ENCODE measurements at places on chromosomes 6 and 20.

GRCh38 chr20:33172781-33173180 lies 4.8 kb downstream of the BPIFA2 start:
- no peak for DNase-seq

DNA sequence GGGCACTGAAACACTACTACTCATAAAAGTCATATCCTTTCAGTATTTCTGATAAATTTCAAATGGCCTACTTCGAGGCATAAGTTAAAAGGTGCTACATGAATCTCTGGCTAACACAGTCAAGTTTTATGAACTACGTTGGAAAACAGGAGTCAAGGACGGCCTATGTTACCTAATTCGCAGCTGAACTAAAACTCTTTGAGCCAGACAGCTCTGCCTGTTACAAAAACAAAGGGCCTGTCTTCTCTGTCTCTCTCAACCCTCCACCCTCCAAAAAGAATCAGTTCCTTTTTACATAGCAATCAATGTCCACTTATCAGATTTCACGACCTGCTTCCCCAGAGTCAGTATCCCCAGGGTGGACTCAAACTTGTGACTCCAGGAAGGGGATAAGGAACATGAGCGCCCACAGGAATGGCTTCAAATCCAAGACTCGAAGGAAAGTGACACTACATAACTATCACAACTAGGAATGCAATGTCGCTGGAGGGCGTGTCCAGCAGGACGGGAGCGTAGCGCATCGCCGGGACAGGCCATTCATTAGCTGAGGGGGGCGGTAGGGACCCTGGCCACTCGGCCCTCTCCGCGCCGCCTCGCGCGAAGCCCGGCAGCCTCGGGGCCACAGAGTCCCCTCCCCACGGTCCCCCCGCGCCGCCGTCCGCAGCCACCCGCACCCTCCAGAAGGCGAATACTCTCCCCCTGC lies 591 bp downstream of the IBTK start:
- peak; percentile 38 for DNase-seq

DNA sequence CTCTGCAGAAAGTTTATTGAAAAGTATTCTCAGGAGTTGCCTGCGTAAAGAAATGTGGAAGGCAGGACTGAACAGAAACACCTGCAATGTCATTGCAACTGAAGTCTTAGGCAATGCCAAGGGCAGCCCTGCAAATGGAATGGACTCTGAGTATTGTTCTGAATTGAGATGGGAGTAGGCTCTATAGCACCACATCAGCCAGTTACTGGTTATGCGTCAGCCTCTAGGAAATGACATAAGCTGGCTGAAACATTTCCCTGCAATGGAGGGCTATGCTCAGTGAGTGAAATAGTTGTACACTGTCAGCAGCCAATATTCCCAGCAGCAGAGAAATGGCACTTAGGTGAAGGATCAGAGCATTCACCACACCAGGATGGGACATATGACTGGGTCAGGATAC lies 13.8 kb upstream of the GJE1 start:
- no peak for DNase-seq

DNA sequence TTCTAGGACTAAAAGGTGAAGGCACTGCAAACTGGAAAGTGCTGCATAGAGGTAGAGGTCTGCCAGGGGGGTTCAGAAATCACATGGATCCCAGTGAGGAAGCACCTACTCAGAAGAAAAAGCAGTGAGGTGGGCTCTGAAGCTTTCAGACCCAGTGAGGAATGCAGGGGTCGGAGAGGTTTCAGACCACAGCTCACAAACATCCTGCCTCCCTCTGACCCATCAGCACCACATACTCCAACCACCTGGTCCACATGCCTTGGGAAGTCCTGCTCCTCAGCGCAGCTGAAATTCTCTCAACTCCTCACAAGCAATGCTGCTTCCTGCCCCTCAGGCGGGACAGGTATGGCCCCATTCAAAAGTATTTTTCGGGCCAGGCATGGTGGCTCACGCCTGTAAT lies 20.2 kb downstream of the MRPL14 start:
- DNase-seq = no peak

GRCh38 chr6:146974351-146974750 lies 229.9 kb upstream of the STXBP5 start:
- DNase-seq = no peak

DNA sequence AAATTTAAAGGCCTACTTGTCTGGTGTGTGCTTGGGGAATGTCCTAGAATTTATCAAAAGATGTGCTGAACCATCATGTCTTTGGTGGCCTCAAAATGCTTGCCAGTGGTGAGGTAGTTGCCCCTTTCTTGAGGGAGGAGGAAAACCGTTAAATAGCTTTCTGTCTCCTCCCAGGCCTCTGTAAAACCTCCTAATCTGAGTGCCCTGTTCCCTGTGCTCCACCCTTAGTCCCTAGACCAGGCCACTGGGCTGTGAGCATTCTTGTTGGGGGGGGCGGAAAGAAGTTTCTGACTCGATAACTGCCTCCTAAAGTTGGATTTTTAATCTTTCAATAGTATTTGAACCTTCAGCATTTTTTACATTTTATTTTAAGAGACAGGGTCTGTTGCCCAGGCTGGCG lies 23.1 kb downstream of the JARID2 start:
- DNase-seq = no peak

DNA sequence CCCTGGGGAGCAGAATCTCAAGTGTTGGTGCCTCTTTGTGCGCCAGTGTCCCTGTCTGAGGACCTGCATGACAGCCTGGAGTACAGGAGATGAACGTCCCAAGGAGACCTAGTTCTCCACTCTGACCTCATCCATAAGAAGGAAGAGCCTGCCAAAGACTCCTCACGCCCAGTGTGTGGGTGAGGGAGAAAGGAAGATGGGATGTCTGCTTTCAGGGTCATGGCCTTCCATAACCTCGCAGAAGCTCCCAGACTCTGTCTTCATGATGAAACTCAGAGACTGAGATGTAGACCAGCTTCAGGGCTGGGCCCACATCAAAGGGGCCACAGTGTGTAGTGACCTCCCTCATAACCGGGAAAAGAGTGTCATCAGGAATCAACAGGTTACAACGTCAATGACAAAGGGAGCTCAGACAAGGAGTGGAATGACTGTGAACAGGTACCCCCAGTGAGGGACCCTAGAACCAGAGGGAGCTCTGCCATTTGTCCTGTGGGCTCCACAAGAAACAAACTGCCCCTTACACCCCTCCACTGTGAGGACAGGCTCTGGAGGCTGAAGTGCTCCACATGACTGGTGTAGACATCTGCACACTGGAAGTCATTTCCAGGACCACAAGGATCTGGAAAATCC lies 8.1 kb downstream of the HLA-DQB1 start:
- DNase-seq = no peak

DNA sequence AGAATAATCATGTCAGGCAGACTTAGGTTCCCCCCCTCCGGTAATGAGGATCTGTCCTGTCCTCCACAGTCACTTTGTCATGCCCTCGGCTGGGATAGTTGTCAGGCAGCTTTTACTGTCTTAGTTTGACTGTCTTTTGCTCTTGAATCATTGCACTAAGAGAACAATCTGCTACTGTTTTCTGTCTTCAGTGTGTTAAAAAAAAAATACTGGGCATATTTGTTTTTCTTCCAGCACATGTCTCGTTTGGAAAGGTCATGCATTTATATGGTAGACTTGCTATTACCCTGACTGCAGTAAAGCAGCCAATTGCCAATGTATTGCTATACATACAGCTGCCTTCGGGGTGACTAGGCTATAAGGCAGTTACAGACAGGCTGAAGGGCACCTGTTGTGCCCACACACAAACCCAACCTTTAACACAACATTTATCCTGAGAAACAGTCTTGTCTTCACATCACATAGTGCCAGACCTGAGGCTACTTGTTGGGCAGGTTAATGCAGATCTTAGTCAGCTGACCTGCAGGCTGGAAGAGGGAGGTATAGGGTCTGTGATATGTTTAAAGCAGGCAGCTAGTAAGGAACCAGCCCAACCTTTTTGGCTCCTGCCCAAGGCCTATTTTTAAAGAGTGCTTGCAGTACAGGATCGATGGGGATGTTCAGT lies 26.7 kb downstream of the ARFGEF3 start:
- no peak for DNase-seq

DNA sequence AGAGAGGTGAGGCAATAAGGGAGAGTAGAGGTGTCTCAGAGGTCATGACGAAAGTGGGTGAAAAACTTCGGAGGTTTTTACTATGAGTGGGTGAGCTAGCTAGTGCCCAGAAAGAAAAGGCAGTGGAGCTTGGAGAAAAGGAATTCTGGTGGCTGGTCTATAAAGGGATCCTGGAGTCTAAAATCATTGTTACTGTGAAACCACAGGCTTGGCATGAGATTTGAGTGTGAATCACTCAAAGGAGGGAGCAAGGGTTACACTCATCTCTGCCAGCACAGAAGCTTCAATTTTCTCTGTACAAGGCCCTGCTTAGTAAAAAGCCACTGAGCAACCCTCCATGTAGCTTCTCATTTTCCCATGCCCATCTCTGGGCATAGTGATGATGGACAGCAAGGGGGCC lies 47.5 kb downstream of the CD83 start:
- DNase-seq = peak; percentile 36

DNA sequence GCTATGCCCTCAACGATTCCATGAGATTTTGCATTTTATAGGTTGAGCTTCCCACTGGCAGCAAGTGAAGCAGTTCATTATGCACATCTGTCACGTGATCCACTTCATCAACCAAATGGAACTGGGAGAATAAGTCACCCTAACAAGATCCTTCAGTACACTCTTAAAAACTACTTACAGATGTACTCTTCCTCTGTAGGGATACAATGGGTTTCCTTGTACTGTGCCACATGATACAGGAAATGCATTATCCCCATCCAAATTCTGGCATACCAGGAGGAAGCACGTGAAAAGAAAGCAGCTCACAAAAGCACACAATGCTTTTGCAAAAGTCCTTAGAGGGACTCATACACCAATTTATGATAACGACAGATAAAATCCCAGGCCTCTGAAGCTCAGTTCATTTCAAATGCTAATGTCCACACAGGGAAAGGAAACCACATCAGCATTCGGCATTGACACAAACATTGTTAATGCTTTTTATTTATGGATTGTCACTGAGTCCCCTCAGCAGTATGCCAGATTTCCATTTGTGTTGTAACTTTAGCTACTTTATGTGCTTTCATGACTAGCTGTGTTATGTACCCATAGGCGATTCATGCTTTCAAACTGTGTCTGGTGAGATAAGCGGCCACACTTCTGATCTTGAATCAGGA lies 58.1 kb upstream of the REV3L start:
- peak; percentile 67 for DNase-seq

- DNase-seq = peak; percentile 9
These were observed 4.6 kb downstream of the XKR7 start for GRCh38 chr20:31972471-31973021.

GRCh38 chr6:2921520-2922115 lies 18.5 kb upstream of the SERPINB9 start:
- DNase-seq = no peak

- DNase-seq = no peak
These were observed 208.2 kb downstream of the THBS2 start for GRCh38 chr6:169045486-169045885.

- no peak for DNase-seq
These were observed 141.3 kb downstream of the PRL start for GRCh38 chr6:22155551-22155950.

GRCh38 chr6:105388392-105388791 lies 14.5 kb downstream of the PREP start:
- DNase-seq = no peak

DNA sequence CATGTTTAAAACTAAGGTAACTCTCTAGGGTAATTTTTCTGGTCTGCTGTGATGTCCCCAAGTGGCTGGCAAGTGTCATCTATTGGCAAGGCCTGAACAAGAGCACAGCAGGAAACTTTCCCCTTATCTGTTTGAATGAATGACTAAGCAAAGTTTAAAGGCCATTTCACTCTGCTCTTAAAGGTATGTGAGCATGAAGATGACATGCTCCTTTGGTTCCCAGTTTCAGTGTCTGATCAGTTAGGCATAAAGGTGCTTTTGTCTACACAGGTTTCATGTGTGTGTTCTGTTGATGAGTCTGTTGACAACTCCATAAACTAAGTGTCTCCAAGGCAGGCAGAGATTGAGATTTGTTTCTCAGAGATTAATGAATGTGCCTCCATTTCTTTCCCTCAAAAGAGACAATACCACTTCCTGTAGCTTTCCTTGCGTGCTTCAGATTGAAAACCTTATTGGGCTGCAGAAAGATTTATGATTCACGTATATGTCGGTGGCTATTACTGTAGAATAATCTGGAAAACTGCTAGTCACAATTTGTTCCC lies 83.9 kb downstream of the MAP3K7 start:
- no peak for DNase-seq

- peak; percentile 28 for DNase-seq
These were observed 34.8 kb upstream of the FILIP1 start for GRCh38 chr6:75528423-75528822.

GRCh38 chr20:47701612-47702011 lies 83.7 kb downstream of the SULF2 start:
- DNase-seq = no peak

- DNase-seq = no peak
These were observed 21.3 kb downstream of the RBM38 start for GRCh38 chr20:57412347-57413029.

GRCh38 chr6:36625158-36625919 lies 31.2 kb downstream of the SRSF3 start:
- DNase-seq = peak; percentile 70

GRCh38 chr6:8181951-8182845 lies 79.8 kb upstream of the EEF1E1 start:
- peak; percentile 47 for DNase-seq

GRCh38 chr20:19497064-19497463 lies 261.0 kb upstream of the RIN2 start:
- peak; percentile 77 for DNase-seq

DNA sequence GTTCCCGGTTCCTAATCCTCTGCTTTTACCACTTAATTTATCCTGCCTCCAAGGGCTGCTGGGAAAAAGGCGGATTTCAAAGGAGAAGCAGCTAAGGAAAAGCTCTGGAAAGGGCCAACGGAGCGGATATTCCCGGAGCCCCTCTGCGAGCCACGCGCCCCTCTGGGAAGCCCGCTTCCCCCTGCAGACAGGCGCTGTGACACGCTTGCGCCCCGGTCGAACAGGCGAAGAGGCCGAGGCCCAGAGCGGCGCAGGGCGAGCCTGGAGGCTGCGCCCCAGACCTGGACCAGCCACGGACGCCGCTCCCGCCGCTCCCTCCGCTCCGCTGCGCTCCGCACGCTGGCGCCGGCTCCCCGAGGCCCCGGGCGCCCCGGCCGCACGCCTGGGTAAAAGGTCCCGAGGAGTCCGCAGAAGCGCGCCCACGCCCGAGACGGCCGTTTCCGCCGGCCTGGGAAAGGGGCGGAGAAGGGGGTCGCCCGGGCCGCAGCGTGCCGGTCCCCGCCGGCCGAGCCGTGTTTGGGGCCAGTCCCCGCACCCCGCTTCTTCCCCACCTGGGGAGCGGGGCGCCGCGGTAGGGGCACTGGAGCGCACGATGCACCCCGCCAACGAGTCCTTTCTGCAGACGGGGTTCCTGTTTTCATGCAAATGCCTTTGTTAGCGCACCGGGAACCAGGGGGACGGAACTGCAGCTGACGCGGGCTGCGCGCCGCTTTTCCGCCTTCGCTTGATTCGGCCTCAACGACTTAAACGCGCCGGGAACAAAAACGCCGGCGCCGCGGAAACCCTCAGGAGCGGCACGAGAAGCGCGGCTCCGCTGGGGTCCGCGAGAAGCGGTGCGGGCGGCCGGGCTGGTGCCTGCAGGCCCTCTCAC lies 91.9 kb upstream of the SIRPA start:
- peak; percentile 44 for DNase-seq

Measured in foreskin fibroblast (primary cell).